Activated CD8-positive, alpha-beta memory T cell treated with anti-CD3 and anti-CD28 coated beads, Interleukin-2, amount 10 ng/mL, durations not matched to agents 7 days and 5 days (primary cell): ENCODE measurements at places on chromosomes 2 and 18. TPM values are rescaled to one million over a fixed set of nuclear protein-coding genes. Genes with fewer than 3 reads are reported as not detected.

UGT1A8 gene
- total RNA-seq: not detected

GRHL1 gene
- 0.64 TPM for total RNA-seq

DNA sequence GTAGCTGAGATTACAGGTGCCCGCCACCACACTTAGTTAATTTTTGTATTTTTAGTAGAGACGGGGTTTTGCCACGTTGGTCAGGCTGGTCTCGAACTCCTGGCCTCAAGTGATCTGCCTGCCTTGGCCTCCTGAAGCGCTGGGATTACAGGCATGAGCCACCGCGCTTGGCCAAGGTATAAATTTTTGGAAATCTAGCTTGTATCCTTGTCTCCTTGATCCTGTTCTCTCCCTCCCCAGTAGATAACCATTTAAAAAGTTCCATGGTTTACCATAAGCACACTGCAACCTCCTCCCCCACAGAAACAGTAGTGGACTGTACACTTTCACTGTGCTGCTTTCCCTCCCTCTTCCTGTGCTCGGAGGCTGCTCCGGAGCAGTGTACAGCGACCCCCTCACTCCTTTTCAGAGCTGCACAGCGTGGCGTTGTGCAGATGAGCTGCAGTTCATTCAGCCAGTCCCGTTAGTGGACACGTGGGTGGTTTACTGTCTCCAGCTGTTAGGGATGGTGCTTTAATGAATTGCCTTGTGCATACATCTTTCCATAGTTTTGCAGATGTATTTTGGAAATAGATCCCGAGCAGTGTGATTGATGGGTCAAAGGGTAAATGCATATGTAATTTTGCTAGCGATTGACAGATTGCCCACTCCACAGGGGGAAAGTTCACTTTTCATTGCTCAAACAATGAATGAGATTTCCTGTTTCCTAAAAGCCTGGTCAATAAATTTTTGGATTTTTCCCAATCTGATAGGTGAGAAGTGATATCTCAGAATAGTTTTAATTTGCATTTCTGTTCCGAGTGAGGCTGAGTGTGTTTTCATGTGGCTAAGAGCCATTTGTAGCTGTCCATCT lies 14.8 kb downstream of the ASB1 start:
- no peaks in the 10 kb centered on the region for H3K27me3 ChIP-seq
- no peak for DNase-seq
- H3K36me3 ChIP-seq: peaks cover 56% of the 10 kb centered on the region
- H3K27ac ChIP-seq: no peak overlapping the region

DNA sequence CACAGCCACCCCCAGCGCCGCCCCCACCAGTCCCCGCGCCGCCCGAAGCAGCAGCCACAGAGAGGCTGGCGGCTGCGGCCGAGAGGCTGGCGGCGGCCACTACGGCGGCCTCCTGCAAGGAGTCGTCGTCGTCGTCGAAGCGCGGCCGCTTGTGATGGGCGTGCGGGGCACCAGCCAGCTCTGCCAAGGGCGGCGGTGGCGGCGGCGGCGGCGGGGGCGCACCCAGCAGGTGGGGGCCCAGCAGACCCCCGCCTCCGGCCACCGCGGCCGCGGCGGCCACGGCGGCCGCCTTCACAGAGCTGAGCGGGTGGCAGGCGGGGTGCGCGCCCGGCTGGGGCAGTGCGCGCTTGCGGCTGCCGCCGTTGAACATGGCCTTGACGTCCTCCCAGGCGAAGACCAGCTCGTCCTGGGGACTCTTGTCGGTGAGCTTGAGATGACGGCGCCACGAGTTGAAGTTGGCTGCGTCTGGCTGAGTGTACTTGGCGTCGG lies 3.3 kb downstream of the SKOR2 start:
- H3K36me3 ChIP-seq: peaks cover 9% of the 10 kb centered on the region
- peak overlapping the region; percentile 10 for H3K4me3 ChIP-seq
- peak overlapping the region; percentile 57 for H3K27ac ChIP-seq
- H3K27me3 ChIP-seq: peaks cover 77% of the 10 kb centered on the region
- H3K4me1 ChIP-seq: peaks cover 3% of the 10 kb centered on the region
- DNase-seq: no peak

DNA sequence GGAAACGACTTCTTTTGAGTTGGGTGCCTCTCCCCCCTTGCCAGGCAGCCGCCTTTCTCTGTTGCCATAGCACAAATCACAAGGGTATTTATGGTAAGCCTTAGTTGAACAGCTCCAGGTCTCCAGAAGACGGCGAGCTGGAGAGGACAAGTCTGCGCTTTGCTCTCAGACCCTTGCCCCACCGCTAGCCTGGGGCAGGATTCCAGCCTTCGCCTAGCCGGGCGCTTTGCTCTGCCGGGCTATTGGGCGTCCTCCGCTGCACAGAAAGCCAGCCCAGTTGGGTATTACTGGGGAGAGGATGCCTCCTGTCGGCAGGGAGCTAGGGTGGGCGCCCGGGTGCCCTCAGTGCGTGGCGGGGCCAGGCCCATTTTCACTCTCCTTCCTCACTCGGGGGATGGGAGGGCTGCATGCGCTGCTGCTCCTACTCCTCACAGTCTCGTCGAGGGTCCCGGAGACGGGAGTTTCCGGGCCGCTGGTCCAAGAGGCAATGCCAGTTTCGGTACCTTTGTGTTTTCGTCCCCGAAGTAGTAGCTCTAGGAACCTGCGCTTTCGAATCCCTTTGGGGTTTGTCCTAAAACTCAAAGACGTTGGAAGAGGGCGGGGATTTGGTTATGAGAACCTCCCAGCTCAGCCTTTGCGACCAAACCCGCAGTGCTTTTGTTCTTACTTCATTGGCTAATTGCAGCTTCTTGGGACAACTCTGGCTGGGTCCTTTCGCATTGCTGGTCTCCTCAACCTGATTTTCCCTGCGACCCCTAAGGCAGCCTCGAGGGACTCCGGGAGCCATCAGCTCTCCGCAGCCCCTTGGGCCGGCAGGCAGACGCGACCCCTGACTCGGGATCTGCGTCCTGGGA lies 3.6 kb upstream of the DLX2 start:
- no peak overlapping the region for H3K27ac ChIP-seq
- H3K4me1 ChIP-seq: peaks cover 47% of the 10 kb centered on the region
- peak; percentile 66 for DNase-seq
- peak overlapping the region; percentile 67 for H3K4me3 ChIP-seq

- H3K27ac ChIP-seq: no peak overlapping the region
- no peak overlapping the region for H3K4me3 ChIP-seq
- DNase-seq: no peak
- H3K4me1 ChIP-seq: peaks cover 18% of the 10 kb centered on the region
These were observed 25.5 kb downstream of the TMEM247 start for GRCh38 chr2:46504685-46505471.

- H3K4me1 ChIP-seq: no peaks in the 10 kb centered on the region
- DNase-seq: no peak
These were observed 19.0 kb downstream of the OSBPL1A start for GRCh38 chr18:24378598-24378997.

DNA sequence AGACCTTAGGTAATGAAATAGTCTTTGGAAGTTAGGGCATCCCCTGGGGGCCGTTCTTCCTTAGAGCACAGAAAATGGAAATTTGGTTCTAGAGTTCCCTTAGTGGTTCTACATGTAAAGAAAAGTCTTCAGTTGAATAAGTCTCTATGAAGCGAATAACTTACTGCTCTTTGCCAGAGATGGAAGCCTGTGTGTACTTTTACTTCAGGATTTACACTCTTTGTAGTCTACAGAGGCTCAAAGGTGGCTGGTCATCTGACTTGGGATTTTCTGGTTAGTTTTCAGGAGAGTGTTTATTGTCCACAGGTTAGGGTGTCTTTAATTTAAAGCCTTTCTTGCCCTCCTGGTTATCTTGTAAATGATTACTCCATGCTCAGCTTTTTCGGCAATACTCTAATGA lies 210.6 kb downstream of the ZNF521 start:
- H3K4me3 ChIP-seq: no peak overlapping the region
- no peaks in the 10 kb centered on the region for H3K27me3 ChIP-seq
- no peaks in the 10 kb centered on the region for H3K4me1 ChIP-seq
- no peak overlapping the region for H3K27ac ChIP-seq

- no peak overlapping the region for H3K27ac ChIP-seq
- H3K27me3 ChIP-seq: no peaks in the 10 kb centered on the region
- no peaks in the 10 kb centered on the region for H3K4me1 ChIP-seq
- no peaks in the 10 kb centered on the region for H3K36me3 ChIP-seq
- DNase-seq: no peak
- H3K4me3 ChIP-seq: no peak overlapping the region
These were observed 326.3 kb upstream of the MC4R start for GRCh38 chr18:60698901-60699300.

GRCh38 chr2:147500229-147500628 lies 344.6 kb upstream of the ACVR2A start:
- peaks cover 6% of the 10 kb centered on the region for H3K36me3 ChIP-seq
- H3K27me3 ChIP-seq: peaks cover 8% of the 10 kb centered on the region
- peak overlapping the region; percentile 89 for H3K27ac ChIP-seq
- no peak for DNase-seq
- H3K4me3 ChIP-seq: peak overlapping the region; percentile 26

DNA sequence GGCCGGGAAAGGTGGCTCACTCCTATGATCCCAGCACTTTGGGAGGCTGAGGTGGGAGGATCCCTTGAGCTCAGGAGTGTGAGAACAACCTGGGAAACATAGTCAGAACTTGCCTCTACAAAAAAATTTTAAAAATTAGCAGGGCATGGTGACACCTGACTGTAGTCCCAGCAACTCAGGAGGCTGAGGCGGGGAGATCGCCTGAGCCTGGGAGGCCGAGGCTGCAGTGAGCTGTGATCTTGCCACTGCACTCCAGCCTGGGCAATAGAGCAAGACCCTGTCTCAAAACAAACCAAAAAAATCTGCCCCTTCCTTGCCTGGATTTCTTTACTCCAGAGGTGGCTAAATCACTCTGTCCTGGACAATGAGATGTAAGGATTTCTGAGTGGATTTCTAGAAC lies 197.7 kb downstream of the NRP2 start:
- H3K4me1 ChIP-seq: no peaks in the 10 kb centered on the region
- H3K36me3 ChIP-seq: no peaks in the 10 kb centered on the region
- no peak overlapping the region for H3K27ac ChIP-seq
- peaks cover 16% of the 10 kb centered on the region for H3K27me3 ChIP-seq
- no peak for DNase-seq

GRCh38 chr2:231905026-231905425 lies 21.2 kb downstream of the NPPC start:
- H3K27ac ChIP-seq: no peak overlapping the region
- H3K36me3 ChIP-seq: no peaks in the 10 kb centered on the region
- no peak for DNase-seq
- peaks cover 7% of the 10 kb centered on the region for H3K27me3 ChIP-seq

GRCh38 chr2:4272261-4272858 lies 569.0 kb downstream of the DCDC2C start:
- no peaks in the 10 kb centered on the region for H3K36me3 ChIP-seq
- H3K4me3 ChIP-seq: no peak overlapping the region
- no peaks in the 10 kb centered on the region for H3K4me1 ChIP-seq
- H3K27me3 ChIP-seq: no peaks in the 10 kb centered on the region
- H3K27ac ChIP-seq: no peak overlapping the region

- DNase-seq: no peak
- H3K27ac ChIP-seq: peak overlapping the region; percentile 90
- H3K36me3 ChIP-seq: peaks cover 6% of the 10 kb centered on the region
- peaks cover 87% of the 10 kb centered on the region for H3K4me1 ChIP-seq
These were observed 41.4 kb upstream of the EML4 start for GRCh38 chr2:42127425-42128424.

DNA sequence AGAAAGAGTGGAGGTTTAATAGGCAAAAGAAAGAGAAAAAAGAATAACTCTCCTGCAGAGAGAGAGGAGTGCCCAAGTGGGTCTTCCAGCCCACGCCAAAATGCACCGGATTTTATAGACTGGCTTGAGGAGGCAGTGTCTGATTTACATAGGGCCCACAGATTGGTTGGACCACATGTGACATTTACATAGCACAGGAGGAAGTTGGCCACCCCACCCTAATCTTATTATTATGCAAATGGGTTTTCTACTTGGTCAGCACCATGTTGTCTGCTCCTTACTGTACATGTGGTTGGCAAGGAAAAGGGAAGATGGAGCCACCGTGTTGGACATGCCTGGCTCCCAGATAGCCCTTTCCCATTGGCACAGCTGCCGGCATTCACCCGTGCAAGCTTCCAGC lies 56.8 kb downstream of the SP110 start:
- no peak overlapping the region for H3K27ac ChIP-seq
- H3K36me3 ChIP-seq: peaks cover 27% of the 10 kb centered on the region
- DNase-seq: no peak

- no peak for DNase-seq
- no peaks in the 10 kb centered on the region for H3K27me3 ChIP-seq
- no peak overlapping the region for H3K4me3 ChIP-seq
- H3K27ac ChIP-seq: no peak overlapping the region
- H3K36me3 ChIP-seq: no peaks in the 10 kb centered on the region
These were observed 124.7 kb upstream of the LRRTM1 start for GRCh38 chr2:80429251-80429650.

- H3K4me3 ChIP-seq: no peak overlapping the region
- peaks cover 26% of the 10 kb centered on the region for H3K27me3 ChIP-seq
- H3K36me3 ChIP-seq: peaks cover 26% of the 10 kb centered on the region
- peaks cover 54% of the 10 kb centered on the region for H3K4me1 ChIP-seq
These were observed 429.4 kb upstream of the TRIB2 start for GRCh38 chr2:12287220-12287751.

DNA sequence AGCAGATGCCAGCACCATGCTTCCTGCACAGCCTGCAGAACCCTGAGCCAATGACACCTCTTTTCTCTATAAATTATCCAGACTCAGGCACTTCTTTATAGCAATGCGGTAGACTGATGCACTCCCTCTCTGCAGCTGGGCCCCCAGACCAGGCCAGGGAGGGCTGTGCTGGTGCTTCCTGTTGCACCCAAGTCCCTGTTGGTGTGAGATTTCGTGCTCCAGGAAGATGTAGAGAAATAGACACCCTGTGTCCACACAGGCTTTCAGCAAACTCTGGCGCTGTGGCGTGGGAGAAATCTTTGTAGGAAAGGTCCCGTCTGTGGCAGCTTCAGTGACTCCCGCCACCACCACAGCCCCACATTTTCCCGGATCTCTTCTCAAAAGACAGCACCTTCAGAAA lies 572.2 kb downstream of the GALR1 start:
- no peaks in the 10 kb centered on the region for H3K27me3 ChIP-seq
- H3K36me3 ChIP-seq: no peaks in the 10 kb centered on the region
- no peaks in the 10 kb centered on the region for H3K4me1 ChIP-seq
- no peak overlapping the region for H3K4me3 ChIP-seq
- H3K27ac ChIP-seq: no peak overlapping the region
- DNase-seq: no peak

- H3K36me3 ChIP-seq: peaks cover 3% of the 10 kb centered on the region
- H3K4me1 ChIP-seq: no peaks in the 10 kb centered on the region
- H3K4me3 ChIP-seq: no peak overlapping the region
- H3K27me3 ChIP-seq: no peaks in the 10 kb centered on the region
- no peak for DNase-seq
These were observed 191.4 kb upstream of the BOD1L2 start for GRCh38 chr18:56955490-56955889.

DNA sequence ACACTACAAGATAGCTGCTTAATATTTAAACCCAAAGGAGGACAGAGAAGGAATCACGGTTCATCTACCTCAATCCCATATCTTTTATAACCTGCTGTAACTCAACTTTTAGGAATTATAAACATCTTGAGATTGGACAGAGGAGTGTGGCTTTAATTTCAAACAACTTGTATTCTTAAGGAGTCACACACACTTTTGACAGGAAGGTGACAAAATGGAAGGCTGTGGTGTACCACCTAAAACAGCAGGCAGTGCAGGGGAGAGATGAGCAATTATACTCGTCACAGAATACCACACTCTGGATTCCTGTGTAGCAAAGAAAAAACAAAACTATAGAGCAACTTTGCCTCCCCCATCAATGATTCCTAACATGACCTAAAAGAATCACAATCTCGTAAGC lies 194.8 kb downstream of the ZEB2 start:
- H3K4me3 ChIP-seq: peak overlapping the region; percentile 71
- peak overlapping the region; percentile 100 for H3K27ac ChIP-seq
- peaks cover 88% of the 10 kb centered on the region for H3K4me1 ChIP-seq
- DNase-seq: peak; percentile 90
